ENCODE measurements at places on chromosomes 1 and 21.

- no peak for DNase-seq
These were observed 43.3 kb upstream of the PUM1 start for GRCh38 chr1:31108861-31109260.

DNA sequence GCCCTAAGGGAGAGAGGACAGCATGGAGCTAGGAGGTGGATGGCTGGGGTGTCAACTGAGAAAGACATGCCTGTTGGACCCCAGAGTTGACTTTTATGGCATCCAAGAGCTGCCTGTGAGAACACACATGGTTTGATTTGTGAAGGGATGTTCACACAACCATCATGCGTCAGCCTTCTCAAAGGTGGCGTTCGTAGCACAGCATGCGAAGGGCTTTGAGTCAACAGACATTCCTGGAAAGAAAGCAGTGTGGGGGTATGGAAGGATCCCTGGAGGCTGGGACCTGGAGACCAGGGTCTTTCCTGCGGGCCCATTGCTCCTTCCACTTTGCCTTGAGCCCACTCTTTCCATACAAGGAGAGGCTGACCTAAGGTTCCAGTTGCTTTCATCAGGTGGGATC is 6.4 kb upstream of the WNT3A start:
- DNase-seq = no peak

- DNase-seq = no peak
These were observed 100.2 kb upstream of the RAB3GAP2 start for GRCh38 chr1:220372451-220372850.

GRCh38 chr1:77048615-77049005 is 170.6 kb downstream of the PIGK start:
- DNase-seq = no peak

- no peak for DNase-seq
These were observed 7.4 kb downstream of the LURAP1 start for GRCh38 chr1:46210561-46210960.

DNA sequence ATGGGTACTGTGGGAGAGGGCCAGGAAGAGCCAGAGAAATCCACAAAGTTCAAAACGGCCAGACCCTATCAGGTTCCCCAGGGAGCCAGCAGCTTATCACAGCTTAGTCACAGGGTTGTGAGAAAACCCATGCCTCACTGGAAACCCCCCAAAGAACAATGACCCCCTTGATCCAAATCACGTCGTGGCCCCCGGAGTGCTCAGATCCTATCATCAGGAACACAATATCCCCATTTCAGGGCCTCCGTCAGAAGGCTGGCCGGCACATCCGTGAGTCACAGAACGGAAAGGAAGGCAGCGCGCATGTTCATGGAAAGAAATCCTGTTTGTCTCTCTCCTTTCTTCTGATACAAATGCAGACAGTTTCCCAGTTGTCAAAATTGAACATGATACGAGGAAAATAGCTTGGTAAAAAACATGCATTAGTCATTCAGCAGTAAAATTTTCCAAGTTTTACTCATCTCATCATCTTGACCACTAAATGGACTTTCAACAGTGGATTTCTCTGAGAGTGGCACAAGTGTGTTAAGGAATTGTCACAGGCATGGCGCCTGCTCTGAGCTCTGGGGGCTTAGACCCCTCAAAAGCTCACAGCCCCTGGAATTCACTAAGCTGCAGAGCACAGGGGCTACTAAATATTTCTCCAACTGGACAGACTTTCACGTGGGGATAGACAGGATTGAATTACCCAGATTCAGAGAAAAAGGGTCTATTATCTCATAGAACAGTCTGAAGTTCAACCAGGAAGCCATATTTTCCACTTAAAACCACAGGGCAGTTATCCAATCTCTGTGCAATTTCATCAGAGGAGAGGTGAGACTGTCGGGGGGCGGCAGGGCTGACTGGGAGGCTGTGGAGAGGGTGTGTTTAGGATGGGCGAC is 124.8 kb downstream of the RIPK4 start:
- DNase-seq = no peak

DNA sequence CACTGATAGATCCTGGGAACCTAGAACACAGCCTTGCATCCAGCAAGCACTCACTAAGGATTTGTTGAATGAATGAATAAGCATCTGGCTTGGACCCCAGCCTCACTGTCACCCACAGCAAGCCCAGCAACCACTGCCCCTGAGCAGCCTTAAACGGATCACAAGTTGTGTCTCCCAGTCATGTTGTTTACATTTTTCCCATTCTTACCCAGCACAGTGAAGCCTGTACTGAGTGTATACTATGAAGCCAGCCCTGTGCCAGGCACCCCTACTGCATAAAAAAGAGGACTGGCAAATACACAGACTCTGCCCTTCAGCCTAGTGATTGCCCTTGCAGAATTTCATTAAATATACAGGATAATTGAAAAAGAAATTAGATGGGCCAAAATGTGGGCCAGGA is 30.2 kb downstream of the RRAGC start:
- no peak for DNase-seq

- no peak for DNase-seq
These were observed 28.2 kb downstream of the NAV1 start for GRCh38 chr1:201566933-201567801.

DNA sequence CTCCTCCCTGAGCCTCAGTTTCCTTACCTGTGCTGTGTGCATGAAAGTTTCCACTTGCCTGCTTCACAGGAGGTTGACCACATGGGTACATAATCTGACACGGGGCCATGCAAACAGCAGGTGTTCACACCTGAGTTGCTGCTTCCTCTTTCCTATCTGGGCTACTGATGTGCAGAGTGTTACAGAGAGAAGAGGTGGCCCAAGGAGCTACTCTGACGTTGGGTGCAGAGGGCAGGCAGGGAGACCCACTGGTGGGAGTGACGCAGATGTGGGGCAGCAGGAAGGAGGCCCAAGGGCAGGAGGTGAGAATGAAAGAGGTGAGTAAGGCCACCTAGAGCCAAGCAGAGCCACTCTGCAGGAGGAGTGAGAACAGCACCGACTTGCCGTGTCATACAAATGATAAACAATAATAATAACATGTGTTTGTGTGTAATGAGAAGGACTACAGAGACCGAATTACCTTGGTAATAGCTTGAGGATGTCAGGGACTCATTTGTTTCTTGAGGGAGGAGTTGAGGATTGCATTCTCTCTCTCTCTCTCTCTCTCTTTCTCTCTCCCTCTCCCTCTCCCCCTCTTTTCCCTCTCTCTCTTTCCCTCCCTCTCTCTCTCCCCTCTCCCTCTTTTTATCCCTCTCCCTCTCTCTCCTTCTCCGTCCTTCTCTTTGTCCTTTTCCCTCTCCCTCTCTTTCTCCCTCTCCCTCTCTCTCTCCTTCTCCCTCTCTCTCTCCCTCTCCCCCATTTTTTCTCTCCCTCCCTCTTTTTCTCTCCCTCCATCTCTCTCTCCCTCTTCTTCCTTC is 87.4 kb upstream of the IGSF21 start:
- no peak for DNase-seq

GRCh38 chr1:86387916-86388627 is 8.1 kb downstream of the ODF2L start:
- no peak for DNase-seq

- no peak for DNase-seq
These were observed 24.3 kb upstream of the APP start for GRCh38 chr21:26194811-26195251.

GRCh38 chr21:34133392-34133791 is 60.0 kb downstream of the MRPS6 start:
- no peak for DNase-seq

GRCh38 chr21:37276377-37276776 is 9.2 kb upstream of the VPS26C start:
- DNase-seq = no peak

GRCh38 chr1:232611834-232612233 is 18.1 kb downstream of the SIPA1L2 start:
- no peak for DNase-seq
